T-cell (primary cell): ENCODE measurements at places on chromosomes 13 and 19.

GRCh38 chr19:23779645-23780044 lies 21.0 kb upstream of the ZNF681 start:
- DNase-seq, result no peak

DNA sequence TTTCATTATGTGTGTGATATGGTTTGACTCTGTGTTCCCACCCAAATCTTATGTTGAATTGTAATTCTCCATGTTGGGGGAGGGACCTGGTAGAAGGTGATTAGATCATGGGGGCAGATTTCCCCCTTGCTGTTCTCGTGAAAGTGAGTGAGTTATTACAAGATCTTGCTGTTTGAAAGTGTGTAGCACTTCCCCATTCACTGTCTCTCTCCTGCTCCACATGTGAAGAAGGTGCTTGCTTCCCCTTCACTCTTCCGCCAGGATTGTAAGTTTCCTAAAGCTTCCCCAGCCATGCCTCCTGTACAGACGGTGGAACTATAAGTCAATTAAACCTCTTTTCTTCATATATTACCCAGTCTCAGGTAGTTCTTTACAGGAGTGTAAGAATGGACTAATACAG lies 54.3 kb upstream of the SERTM1 start:
- no peak for DNase-seq

GRCh38 chr19:39413911-39414608 lies 1.6 kb downstream of the PLEKHG2 start:
- DNase-seq, result no peak

GRCh38 chr13:40116008-40116407 lies 460.5 kb downstream of the COG6 start:
- DNase-seq, result peak; percentile 13

DNA sequence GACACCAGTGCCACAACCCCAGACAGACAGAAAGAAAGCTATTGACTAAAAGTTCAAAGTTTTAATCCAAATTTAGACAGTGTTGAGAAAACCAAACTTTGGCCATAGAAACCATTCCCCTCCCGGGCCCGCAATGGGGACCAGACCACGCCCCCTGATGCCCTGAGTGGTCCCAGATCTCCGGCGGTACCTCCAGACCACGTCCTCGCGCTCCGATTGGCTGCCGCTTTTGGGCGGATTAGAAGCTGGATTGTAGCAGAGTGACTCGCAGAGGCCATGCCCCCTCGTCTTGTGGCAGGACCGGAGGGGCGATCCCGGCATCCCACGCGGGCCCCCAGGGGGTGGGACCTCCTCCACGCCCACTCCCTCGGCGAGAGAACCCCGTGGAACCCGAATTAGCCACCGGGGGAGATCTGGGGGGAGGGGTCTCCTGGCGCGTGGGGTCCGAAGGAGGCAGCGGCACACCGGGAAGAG lies 797 bp upstream of the HSD17B14 start:
- peak; percentile 71 for DNase-seq

- DNase-seq, result no peak
Measured at GRCh38 chr19:33124207-33125098, 7.5 kb upstream of the WDR88 start.

DNA sequence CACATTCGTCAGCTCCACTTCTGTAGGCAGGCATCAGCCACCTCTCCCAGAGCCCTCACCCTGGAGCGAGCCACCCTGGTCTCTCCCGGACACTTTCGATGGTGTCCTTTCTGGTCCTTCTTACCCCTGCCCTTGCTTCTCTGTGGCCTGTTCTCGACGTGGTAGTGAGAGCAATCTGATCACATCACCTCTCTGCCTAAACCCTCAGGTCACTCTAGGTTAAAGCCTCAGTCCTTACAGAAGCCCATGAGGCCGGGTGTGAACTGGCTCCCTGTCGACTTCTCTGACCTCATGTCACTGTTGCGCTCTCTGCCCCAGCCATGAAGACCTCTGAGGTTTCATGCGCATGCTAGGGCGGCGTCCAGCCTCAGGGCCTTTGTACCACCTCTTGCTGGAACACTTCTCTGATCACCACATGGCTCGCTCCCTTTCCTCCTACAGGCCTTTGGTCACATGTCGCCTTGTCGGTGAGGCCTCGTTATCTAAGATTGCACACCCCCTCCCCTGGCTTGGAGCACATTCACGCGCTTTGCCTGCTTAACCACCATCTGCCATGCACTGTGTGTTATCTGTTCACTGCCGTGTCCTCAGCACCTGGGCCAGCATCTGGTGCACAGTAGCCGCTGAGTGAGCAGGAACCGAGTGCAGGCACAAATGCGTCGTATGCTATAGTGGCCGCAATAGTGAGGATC lies 101.5 kb downstream of the DPF1 start:
- DNase-seq, result no peak

GRCh38 chr13:75416327-75417011 lies 65.5 kb downstream of the TBC1D4 start:
- DNase-seq, result no peak

- peak; percentile 54 for DNase-seq
Measured at GRCh38 chr19:48490981-48491792, 20.4 kb downstream of the LMTK3 start.

- no peak for DNase-seq
Measured at GRCh38 chr13:37277435-37278144, 172.1 kb upstream of the CSNK1A1L start.
